ENCODE measurements at places on chromosomes 13 and 19. TPM values are rescaled to one million over a fixed set of nuclear protein-coding genes. Genes with fewer than 3 reads are reported as not detected.

Gene MISP
- 86.2 TPM for total RNA-seq

Gene RASAL3
- not detected for total RNA-seq

Gene PEPD
- total RNA-seq, result 119 TPM

Gene SMIM44
- not detected for total RNA-seq

Gene SLC25A30
- total RNA-seq, result 9.2 TPM

Gene NPAS1
- 6.7 TPM for total RNA-seq

Gene VSTM1
- 0.52 TPM for total RNA-seq

Gene IPO5
- 80.9 TPM for total RNA-seq

Gene COX6B2
- total RNA-seq, result 1.0 TPM

Gene WDR88
- total RNA-seq, result not detected

Gene MVB12A
- 40.2 TPM for total RNA-seq

Gene TDRD12
- 0.09 TPM for total RNA-seq

Gene DACT3
- 0.42 TPM for total RNA-seq

Gene SH2D3A
- 17.2 TPM for total RNA-seq
